Kasumi-1 (cell line): ENCODE measurements at places on chromosomes 6 and 20.

DNA sequence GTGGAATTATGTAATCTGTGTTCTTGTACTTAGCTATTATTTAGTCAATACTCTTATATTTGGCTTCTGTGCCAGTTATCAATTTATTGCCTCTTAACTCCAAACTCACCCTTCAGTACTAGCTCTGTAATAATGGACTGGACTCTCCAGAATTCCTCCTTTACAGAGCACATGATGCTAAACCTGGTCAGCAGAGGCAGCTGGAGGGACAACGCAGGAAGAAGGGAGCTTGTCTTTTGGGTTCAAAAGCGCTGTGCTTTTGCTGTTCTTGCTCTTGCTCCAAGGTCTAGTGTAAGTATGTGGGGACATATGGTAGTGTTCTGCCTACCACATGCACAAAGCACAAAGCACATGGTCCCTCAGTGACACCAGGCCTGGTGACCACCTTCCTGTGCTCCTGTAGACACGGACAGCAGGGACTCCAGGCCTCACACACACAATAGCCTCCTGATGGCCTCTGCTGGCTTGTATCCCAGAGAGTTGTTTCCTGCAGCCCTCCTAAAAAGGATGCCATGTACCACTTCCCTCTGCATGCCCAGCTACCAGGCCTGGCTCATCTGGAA lies 46.1 kb downstream of the CHD6 start:
- DNase-seq: no peak

DNA sequence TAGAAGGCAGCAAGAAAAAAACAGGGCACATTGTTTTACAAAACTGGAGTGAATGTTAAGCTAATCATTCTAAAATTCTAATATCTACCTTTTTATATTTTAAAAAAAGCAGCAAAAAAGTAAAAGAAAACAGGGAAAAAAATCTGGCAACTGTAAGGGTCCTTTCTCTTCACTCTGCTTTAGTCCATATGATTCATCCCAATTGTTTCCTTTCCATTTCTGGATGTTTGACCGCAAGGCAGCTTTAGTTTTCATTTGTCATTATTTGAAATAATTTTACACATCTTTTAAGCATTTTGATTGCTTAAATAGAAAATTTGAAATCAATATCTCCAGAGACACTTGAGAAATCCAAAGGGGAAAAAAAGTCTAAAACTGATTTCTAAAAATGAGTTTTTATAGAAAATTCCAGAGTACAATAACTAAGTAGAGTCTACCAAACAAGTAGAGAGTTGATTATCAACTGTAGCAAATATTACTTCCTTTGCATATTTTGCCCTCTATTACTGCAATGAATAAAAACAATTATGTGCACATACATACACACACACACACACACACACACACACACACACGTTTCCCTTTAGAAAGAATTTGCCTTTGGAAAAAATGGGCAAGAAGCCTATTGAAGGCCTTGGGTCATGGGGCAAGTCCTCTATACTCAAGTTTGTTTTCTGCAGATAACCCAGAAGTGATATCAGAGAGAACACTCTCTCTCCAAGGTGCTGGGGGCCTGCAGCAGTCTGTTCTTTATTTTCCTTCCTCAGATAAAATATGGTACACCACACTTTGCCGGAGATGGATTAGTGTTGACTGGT lies 259.7 kb downstream of the HACE1 start:
- DNase-seq: no peak

- no peak for DNase-seq
Measured at GRCh38 chr20:6818033-6818808, 50.7 kb downstream of the BMP2 start.

DNA sequence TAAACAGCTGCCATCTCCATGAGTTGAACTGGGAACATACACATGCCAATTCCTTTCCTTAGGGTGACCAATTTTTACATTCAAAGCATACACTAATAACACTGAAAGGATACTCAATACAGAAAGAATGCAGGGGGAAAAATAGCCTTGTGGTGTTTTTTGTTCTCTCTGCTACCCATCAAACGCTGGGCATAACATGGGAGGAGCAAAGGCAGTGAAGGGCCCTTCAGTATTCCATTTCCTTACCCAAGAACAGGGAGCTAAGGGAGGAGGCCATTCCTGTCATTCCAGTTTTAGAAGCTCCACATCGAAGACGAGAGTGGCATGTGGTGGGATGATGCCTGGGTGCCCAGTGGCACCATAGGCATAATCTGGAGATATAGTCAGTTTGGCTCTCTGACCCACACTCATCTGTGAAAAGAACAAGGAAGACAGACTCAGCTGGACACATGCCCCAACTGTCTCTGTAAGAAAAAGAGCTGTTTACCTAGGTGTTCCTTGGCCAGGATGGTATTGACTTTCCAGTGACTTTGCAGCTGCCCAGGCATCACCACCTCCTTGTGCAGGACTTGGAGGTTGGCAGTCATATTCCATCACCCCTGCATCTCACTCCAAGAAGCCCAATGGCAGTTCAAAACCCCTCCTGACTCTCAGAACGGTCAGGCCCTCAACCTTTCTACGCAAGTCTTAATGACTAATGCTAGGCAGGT lies 20.9 kb downstream of the FKBP1A start:
- DNase-seq: no peak

DNA sequence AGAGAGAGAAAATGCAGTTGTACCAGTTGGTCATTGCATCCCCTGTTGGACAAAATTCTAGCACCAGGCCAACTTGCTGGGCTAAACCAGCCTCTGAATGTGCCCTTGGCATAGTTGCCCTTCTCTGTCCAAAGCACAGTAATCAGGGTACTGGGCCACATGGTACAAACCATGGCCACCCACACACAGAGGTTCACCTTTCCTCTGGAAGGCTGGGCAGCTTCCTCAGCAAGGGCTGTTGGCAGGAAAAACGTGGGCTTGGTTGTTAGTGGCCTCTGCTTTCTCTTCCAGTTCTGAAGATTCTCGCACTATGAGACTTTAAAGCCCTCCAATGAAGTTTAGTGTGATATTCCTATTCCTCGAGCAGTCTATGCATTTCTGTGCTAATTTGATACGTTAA lies 706 bp downstream of the DDO start:
- DNase-seq: no peak

GRCh38 chr6:43847741-43848630 lies 78.0 kb downstream of the VEGFA start:
- no peak for DNase-seq

DNA sequence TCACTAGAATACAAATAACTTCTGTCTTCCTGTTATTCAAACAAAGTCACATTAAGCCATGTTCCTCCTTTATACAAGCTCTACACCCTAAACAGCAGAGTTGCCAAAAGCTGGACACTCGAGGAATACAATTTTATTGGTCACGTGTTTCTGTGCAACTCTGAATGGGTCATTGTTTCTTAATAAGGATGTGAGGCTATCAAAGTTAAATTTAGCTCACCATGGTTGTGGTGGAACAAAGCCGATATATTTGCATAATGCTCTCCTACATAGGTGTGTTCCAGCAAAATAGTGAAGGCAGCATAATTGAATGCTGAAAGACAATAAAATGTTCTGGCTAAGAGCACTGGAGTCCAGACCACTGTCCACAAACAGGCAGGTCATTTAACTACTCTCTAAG lies 36.9 kb upstream of the CD2AP start:
- no peak for DNase-seq

GRCh38 chr6:93751969-93752368 lies 332.6 kb upstream of the EPHA7 start:
- DNase-seq: no peak

DNA sequence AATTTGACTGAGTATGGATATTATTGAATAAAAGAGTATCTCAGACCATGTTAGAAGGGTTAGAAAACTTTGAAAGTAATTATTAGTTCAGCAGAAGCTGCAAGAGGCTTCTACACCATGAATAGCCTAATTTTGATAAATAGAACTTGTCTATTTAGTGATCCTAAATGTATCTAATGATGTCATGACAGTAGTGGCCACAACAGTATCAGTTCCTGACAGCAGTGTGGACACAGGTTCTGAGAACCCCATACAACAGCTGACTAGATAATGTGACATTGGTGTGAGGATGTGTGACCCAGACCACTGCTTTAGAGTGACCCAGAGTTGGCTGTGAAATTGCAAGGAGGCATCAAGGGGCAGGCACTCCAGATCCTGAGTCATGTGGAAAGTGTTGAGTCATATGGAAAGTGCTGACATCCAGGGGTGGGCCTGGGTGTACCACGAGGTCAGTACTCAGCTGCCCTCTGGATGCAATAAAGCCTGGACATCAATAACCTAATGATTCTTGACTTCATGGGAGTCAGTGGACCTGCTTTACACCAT lies 754.7 kb downstream of the DHX35 start:
- DNase-seq: no peak

DNA sequence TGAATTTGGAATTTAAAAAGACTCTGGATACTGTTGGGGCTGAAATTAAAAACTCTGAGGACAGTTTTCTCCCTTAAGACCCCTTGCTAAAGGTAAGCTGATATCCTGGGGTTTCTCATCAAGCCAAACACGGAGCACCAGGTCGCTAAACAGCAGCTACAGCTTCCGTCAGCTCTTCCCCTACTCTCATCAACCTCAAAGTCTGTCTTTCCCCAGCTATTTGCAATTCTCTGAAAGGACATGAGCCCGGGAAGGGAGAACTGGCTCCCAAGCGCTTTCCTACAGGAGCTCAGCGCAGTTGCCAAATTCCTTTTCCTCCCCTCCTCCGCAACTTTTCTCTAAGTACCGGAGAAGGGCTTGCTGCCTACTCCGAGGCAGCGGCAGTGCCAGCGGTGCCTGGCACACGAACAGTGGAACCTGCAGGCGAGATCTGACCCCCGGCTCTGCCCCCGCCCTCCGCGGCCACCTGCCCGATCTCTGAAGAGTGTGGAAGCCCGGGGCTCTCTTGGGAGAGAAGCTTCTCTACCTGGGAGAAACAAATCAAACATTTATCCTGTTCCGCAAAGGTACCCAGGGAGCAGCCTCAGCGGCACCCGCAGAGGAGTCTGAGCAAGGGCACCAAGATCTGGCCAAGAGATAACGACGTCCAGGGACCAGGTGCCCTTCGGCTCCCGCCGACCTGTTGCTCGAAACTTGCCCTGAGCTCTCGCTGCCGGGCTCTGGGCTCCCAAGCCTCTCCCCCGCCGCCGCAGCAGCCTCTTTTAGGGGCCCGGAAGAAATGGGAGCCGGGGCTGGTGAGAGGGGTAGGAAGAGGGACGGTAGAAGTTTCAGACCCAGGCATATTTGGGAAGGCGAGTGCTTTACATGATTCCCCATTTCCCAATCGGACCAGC lies 2.2 kb downstream of the CBLN4 start:
- no peak for DNase-seq

DNA sequence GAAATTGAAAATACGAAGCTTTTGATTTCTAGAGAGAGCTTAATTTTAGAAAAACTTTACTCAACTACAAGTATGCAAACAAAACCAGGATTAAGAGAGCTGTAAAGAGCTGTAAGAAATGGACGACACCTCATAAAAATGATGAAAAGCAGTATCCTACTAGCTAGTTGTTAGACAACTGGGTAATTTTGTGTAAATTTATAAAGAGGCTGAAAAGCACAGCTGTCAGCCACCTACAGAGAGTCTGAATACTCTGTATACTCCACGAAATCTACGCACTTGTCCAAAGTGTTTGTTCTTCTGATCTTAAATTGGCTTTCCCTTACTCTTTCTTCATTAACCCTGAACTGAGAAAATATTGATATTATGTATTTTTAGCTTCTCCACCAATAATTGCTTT lies 808.4 kb upstream of the EPHA7 start:
- DNase-seq: no peak

DNA sequence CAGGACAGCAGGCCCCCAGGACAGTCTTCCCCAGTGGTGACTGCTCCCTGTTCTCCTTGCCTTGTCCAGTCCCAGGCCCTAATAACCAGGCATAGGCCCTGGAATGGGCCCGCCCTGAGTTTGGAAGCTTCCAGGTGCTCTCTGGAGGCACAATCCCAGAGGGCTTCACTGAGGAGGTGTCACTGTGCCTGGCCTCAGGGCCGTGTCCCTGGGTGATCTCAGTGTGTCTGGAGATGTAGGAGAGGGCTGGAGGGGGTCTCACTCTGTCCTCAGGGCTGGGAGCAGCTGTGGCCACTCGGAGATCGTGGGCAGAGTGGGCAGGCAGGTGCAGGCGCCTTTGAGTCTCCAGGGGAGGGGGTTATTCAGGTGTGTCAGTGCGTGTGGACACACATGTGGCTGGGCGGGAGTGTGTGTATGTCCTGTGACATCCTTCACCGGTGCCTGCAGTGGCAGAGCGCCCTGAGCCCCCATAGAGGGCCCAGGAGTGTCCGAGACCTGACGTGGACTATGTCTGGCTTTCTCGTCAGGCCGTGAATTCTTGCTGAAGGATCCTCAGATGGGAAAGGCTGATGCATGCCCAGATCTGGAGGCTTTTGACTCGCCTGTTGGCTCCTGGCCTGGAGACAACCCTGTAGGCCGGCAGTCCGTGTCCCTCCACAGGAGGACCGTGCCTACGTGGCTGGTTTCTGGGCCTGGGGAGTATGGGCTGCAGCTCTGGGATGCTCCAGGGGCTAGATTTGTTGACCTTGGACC lies 5.5 kb upstream of the NPBWR2 start:
- DNase-seq: no peak
